ENCODE measurements at places on chromosomes 7 and 10.

- DNase-seq: no peak
Measured at GRCh38 chr10:123555616-123556015, 110.5 kb upstream of the GPR26 start.

DNA sequence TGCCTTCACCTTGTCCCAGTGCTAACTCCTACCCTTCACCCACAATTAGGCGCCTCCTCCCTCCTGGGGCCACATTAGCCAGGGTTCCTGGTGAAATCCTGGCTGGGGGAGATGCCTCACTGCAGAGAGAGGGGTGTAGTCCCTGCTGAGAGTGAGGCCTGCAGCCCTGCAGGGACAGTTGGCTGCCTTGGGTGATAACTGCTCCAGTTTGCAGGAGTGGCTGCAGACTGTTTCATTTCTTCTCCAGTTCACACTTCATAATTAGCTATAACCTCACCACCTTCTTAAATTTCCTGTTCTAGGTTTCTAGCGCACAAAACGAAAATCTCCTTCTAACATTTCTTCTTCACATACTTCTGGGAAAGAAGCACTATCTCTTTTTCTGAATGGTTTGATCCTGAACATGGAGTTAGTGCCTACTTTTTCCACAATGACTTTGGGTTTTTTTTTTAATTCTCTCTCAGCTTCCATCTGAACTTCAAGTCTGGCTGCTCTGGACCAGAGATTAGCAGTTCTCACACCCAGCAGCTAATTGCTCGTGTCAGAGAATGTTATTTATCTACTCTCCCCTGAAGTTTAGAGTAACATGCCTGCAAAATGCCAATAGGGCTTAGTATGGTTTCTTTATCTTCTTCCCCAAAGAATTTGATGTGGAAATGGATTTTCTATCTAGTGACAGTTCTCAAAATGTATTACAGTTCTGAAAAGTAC lies 15.5 kb upstream of the JAZF1 start:
- no peak for DNase-seq

DNA sequence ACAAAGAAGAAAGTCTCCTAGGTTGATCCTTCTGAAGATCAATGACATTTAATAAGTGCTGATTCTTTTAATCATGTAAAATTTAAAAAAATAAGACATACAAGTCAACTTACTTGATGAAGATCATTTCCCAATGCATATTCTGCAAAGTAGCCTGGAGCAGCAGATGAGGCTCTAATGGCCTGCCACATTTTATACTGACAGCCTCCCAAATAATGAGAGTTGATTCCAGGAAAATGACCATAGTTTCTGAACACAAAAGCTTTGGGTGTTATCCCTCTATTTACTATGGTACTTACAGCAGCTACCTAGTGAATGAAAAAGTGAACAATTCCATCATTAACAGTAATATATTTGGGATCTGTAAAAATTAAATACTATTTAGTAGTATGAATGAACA lies 31.4 kb upstream of the NRCAM start:
- no peak for DNase-seq

- DNase-seq: no peak
Measured at GRCh38 chr7:20164425-20165145, 52.6 kb downstream of the MACC1 start.

GRCh38 chr7:3089493-3089892 lies 45.8 kb upstream of the CARD11 start:
- DNase-seq: no peak

Measured in trophoblast cell (in vitro differentiated cells and primary cell).